Hepatocyte (in vitro differentiated cells): ENCODE measurements at places on chromosomes 16 and 17.

DNA sequence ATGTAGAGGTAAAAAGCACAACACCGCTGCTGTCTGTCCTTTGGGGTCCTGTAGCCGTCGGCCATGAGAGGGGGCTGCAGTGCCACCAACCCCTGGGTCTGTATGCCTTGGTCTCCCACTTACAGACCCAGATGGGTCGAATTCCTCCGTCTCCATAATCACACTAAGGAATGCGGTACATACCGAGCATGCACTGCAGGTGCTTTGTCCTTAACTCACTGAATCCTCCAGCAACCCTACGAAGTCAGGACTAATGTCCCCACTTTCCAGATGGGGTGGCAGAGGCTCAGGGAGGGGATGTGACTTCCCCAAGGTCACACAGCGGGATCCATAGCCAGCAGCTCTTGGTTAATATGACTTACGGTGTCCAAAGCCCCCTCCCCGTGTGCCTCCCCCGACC, 219.9 kb upstream of the CIBAR2 start:
- DNase-seq, result no peak

- DNase-seq, result peak; percentile 68
These were observed 7.7 kb downstream of the CBX4 start for GRCh38 chr17:79831265-79832217.

DNA sequence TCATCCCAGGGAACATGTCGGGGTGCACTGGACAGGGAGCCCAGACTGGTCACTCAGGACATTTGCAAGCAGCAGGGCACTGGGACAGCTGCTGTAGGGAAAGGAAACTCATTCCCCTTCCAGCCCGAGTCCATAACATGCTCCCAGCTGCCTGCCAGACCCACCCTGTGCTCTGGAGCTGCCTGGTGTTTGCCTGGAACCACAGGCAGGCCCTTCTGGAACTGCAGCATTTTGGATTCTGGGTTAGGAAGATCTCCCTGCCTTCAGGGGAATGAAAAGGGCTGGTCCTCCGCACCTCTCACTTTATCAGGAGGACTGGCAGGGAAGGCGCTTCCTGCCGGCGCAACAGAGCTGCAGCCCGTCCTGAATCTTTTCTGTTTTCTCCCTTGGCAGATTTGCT, 41.2 kb downstream of the MEAK7 start:
- no peak for DNase-seq

GRCh38 chr17:72425133-72425793, 304.4 kb downstream of the SOX9 start:
- no peak for DNase-seq

GRCh38 chr16:48632137-48632774, 22.3 kb upstream of the N4BP1 start:
- peak; percentile 46 for DNase-seq

GRCh38 chr17:48740537-48740936, 12.0 kb upstream of the HOXB13 start:
- no peak for DNase-seq

DNA sequence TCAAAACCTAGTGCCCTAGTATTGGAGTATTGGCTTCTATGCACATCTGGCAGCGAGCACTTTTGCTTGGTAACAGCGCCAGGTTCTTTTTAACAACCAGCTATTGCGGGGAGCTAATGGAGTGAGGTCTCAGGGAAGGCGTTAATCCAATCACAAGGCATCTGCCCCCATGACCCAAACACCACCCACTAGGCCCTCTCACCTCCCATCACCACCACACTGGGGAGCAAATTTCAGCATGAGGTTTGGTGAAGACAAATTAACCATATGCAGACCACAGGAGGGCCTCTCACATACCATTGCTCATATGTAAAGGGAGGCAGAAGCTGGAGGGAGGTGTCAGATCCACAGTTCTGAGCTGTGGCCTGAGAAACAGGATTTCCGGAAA, 893 bp upstream of the ODF4 start:
- no peak for DNase-seq

GRCh38 chr16:566475-567372, at the start of gene NHLRC4:
Gene NHLRC4 (plus strand): TSS chr16:567005. CDS start chr16:568048, 1,043 bp downstream.
- peak; percentile 80 for DNase-seq

DNA sequence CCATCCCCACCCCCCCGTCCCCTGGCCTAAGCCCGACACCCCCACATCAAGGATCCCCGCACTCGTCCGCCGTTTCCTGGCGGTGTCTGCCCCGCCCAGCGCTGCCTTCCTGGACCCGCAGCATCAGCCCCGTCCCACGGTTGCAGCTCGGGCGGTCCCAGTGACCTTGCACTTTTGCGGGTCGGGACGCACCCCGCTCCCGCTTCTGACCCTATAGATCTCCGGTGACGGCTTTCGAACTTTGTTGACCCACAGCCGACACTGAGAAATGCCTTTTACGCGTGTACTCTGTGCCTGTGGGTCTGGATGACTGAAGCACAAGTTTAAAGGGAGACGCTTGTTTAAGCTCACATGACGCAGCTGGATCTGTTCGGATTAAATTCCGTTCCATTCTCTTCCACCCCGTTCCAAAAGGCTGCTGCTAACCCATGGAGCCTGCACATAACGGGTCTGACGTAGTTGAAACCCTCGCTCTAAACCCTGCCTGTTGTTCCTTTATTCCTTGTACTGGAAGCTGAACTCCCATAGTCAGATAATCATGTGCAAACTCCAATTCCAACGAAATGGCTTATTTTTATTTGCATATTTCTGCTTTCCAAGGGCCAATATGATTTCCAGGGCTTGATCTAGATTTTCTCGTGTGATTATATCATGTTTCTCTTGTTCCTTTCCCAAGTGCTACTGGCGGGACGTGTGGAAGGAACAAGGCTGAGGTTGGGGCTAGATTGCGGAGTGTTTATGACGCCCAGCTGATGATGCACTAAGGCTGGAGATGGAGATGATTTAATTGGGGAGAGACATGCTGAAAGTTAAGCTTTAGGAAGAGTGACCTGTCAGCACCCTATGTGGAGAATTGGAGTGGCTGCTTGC, 834 bp downstream of the FLYWCH1 start:
- DNase-seq, result peak; percentile 51

DNA sequence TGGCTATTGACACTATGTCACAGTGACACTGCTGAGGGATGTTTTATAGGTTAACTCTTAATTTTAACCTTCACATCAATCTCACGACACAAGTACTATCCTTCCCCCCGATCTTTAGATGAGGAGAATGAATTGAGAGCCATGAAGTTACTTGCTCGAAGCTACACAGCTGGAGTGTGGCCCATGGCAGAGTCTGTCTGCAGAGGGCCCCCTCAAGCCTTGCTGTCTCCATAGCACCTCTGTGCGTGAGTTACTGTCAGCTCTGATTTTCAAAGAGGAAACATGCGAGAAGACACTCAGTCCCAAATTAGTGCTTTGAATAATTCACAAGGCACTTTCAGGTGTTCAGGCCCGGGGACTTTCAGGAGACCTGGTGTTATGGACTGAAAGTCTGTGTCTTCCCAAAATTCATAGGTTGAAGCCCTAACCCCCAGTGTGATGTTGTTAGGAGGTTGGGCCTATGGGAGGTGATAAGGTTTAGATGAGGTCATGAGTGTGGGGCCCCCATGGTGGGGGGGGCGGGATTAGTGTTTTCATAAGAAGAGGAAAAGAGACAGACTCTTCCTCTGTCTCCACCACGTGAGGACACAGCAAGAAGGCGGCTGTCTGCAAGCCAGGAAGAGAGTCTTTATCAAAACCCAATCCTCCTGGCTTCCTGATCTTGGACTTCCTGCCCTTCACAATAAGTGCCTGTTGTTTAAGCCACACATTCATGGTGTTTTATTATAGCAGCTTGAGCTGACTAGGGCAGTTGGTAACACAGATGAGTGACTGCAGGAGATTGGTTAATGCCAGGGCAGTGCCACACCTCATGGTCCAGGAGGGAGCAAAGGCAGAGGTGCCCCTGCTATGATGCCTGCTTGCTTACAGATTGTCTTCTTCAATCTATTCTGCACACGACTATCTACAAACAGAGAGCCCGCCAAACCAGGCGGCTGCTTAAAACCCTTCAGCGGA, 281.8 kb downstream of the HAPSTR1 start:
- no peak for DNase-seq

DNA sequence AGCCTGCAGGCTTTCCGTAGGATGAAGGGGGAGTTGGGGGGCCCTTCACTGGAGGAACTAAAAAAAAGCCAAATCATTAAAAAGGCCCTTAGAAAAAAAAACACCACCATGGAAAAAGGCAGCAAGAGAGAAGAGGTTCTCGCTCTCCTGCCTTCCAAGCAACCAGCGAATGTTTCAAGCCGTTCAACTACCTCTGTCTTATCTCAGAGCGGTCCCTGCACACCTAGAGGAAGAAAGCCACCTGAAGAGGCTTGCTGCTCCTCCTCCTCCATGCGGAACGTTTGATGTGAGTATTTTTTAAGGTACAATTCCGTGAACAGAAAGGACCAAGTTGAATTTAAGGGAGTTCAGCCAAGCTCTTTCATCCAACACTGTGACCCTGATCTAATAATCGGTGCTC, 9.2 kb downstream of the NXN start:
- no peak for DNase-seq

DNA sequence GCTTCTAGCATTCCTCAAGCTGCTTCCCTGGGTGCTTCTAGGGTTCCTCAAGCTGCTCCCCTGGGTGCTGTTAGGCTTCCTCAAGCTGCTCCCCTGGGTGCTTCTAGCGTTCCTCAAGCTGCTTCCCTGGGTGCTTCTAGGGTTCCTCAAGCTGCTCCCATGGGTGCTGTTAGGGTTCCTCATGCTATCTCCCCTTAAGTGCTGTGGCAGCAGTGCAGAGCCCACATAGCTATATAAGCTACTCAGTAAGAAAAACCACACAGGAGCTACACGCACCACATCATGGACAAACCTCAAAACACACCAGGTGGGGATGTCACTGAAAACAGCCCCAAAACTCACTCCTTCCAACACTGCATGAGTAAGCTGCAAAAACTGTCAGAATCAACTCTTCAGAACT, 35.2 kb downstream of the ANKRD11 start:
- DNase-seq, result no peak

GRCh38 chr17:65756760-65757159, 195.3 kb upstream of the AXIN2 start:
- no peak for DNase-seq

DNA sequence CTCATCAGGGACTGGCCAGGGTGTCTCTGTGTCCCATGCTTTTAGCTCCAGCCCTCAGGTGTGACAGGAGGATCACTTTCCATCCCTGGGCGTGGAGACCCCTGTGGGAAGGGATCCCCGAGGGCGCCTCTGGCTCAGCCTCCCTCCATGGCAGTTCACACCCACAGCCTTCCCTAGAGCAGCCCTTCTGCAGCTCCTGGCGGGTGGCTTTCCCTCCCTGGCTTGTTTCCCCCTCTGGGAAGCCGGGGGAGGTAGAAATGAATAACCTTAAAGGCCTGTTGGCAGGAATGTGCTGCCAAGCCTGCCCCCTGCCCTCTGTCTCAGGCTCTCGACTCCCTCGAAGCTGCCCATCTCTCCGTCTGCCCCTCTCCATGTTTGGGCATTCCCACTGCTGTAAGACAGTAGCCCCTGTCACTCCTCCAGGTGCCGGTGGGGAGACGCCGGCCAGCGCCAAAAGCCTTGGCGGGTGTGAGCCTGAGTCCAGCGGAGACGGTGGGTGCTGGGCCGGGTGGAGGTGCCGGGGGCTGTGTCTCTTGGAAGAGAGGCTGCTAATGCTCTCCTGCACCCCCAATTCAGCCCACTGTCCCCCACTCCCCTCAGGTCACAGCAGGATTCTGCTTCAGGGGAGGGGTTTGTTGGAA, 2.1 kb upstream of the ATP2A1 start:
- DNase-seq, result no peak

- no peak for DNase-seq
These were observed 97.8 kb upstream of the MED13 start for GRCh38 chr17:62162898-62163297.

GRCh38 chr17:37648555-37648954, 5.3 kb upstream of the DDX52 start:
- no peak for DNase-seq

DNA sequence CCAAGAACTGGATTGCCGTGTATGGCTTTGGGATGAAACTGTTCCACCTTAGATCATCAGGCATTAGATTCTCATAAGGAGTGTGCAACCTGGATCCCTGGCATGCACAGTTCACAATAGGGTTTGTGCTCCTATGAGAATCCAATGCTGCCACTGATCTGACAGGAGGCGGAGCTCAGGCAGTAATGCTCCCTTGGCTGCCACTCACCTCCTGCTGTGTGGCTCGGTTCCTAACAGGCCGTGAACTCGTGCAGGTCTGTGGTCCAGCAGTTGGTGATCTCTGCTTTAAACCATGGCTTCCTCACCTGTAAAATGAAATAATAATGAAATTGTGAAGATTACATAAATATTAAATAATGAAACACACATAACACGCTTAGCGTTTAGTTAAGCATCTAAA, 45.5 kb upstream of the FBXO47 start:
- DNase-seq, result no peak

GRCh38 chr17:38357486-38358123, 6.0 kb downstream of the SOCS7 start:
- no peak for DNase-seq

GRCh38 chr16:1188432-1189189, 35.7 kb downstream of the CACNA1H start:
- peak; percentile 82 for DNase-seq

DNA sequence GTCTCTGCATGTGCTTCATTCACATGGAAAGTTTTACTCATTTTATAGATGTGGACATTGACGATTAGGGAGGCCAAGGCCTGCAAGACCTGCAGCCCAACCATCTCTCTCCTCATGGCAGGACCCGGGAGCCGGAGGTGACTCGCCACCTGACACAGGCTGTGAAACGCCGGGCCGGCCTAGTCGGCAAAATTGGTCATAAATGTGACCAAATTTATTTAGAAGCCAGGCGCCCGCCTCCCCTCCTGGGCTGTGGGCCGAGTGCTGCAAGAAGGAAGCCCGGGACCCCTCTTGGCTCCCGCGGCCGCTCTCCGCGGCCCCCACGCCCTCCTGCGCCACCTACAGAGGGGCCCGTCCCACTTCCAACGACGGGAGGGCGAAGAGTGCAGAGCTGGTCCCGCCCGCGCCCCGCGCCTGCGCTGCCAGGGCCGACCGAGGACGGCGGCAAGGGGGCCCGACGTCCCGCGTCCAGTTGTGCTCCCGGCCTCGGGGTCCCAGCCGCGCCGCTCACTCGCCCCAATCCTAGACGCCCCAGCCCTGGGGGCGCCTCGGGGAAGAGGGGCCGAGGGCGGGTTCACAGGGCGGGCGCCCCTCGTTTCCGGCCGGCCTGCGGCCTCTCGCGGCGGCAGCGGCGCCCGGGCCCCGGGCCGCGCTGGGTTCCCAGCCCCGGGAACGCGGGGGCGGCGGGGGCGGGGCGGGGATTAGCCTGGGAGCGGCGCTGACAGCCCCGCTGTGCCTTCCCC, 47.5 kb downstream of the WNT3 start:
- peak; percentile 83 for DNase-seq

DNA sequence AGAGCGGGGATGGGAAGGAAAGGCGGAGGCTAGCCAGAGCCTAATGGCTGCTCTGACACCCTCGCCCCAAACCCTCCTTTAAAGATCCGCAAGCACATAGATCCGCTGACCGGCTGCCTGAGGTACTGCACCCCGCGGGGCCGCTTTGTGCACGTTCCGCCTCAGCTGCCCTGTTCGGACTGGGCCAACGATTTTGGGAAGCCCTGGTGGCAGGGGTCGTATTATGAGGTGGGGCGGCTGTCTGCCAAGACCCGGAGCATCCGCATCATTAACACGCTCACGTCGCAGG, 663 bp downstream of the CYB5D1 start:
- DNase-seq, result peak; percentile 73

GRCh38 chr17:77935121-77935571, 23.4 kb upstream of the TNRC6C start:
- no peak for DNase-seq

- peak; percentile 94 for DNase-seq
These were observed 4.3 kb downstream of the VAMP2 start for GRCh38 chr17:8158267-8159031.
